Activated naive CD8-positive, alpha-beta T cell treated with anti-CD3 and anti-CD28 coated beads for 36 hours (primary cell): ENCODE measurements at places on chromosomes 11 and 22.
A peak's percentile ranks its signal among the peaks of the same experiment; 100 is the strongest.

- H3K27me3 ChIP-seq: no peaks in the 10 kb centered on the region
- peak overlapping the region; percentile 97 for H3K27ac ChIP-seq
- H3K4me3 ChIP-seq: no peak overlapping the region
- DNase-seq: no peak
Observed at GRCh38 chr22:37305887-37306286, 23.6 kb downstream of the CYTH4 start.

- H3K4me3 ChIP-seq: no peak overlapping the region
- peaks cover 47% of the 10 kb centered on the region for H3K27me3 ChIP-seq
- no peak for DNase-seq
- no peaks in the 10 kb centered on the region for H3K4me1 ChIP-seq
- no peak overlapping the region for H3K27ac ChIP-seq
Observed at GRCh38 chr11:63080682-63081081, 63.3 kb downstream of the SLC22A24 start.

DNA sequence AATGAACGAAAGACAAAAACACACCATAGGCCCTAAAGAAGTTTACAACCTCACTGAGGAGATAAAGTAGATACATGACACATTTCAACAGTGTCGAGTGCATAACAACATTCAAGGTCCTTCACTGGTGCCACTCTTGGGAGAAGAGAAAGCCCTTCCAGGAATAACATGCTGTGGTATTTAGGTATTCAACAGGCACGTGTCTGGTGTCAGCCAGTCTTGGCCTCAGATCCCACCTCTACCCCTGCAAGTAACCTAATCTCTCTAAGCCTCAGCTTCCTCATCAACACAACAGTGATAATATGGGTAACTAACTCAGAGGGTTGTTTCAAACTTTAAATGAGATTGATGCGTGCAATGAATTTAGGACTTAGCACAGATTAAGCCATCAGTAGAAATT is 235.0 kb upstream of the ZC3H12C start:
- H3K36me3 ChIP-seq: no peaks in the 10 kb centered on the region
- H3K4me1 ChIP-seq: peaks cover 2% of the 10 kb centered on the region
- no peak overlapping the region for H3K4me3 ChIP-seq
- DNase-seq: no peak
- H3K27ac ChIP-seq: no peak overlapping the region

- no peak overlapping the region for H3K27ac ChIP-seq
- H3K4me1 ChIP-seq: no peaks in the 10 kb centered on the region
- peaks cover 3% of the 10 kb centered on the region for H3K36me3 ChIP-seq
- no peak for DNase-seq
- H3K27me3 ChIP-seq: peaks cover 12% of the 10 kb centered on the region
Observed at GRCh38 chr11:11207428-11207827, 145.6 kb downstream of the CSNK2A3 start.

DNA sequence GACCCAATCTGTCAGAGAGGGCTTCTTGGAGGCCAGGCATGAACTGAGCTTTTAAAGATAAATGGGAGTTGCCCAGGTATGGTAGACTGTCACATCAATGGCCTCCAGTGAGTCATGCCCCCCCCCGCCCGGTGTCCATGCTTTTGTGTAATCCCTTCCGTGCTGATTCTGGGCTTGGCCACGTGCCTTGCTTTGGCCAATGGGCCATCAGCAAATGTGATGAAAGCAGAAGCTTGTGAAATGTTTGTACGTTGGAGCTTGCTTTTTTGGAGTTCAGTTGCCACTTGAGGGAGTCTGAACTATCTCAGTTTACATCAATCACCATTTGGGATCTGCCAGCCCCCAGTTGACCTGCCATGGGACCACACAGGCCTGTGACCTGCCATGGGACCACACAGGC is 4.3 kb upstream of the THY1 start:
- no peaks in the 10 kb centered on the region for H3K36me3 ChIP-seq
- no peak overlapping the region for H3K27ac ChIP-seq
- peaks cover 6% of the 10 kb centered on the region for H3K4me1 ChIP-seq
- no peak overlapping the region for H3K4me3 ChIP-seq
